ENCODE measurements at places on chromosomes 2 and 18. TPM values are rescaled to one million over a fixed set of nuclear protein-coding genes. Genes with fewer than 3 reads are reported as not detected.
A peak's percentile ranks its signal among the peaks of the same experiment; 100 is the strongest.

The CFC1 gene
- not detected for total RNA-seq

The VIL1 gene
- total RNA-seq: not detected

The HOXD13 gene
- total RNA-seq: not detected

The C2orf66 gene
- not detected for total RNA-seq

The DNER gene
- 1.1 TPM for total RNA-seq

The TANK gene
- total RNA-seq: 37.7 TPM

- DNase-seq: peak; percentile 80
These were observed 52.7 kb upstream of the MAPK4 start for GRCh38 chr18:50507120-50507590.

- no peak for DNase-seq
These were observed 56.9 kb downstream of the LPIN2 start for GRCh38 chr18:2956056-2956455.

GRCh38 chr2:128732976-128733431, 414.3 kb upstream of the HS6ST1 start:
- DNase-seq: no peak

DNA sequence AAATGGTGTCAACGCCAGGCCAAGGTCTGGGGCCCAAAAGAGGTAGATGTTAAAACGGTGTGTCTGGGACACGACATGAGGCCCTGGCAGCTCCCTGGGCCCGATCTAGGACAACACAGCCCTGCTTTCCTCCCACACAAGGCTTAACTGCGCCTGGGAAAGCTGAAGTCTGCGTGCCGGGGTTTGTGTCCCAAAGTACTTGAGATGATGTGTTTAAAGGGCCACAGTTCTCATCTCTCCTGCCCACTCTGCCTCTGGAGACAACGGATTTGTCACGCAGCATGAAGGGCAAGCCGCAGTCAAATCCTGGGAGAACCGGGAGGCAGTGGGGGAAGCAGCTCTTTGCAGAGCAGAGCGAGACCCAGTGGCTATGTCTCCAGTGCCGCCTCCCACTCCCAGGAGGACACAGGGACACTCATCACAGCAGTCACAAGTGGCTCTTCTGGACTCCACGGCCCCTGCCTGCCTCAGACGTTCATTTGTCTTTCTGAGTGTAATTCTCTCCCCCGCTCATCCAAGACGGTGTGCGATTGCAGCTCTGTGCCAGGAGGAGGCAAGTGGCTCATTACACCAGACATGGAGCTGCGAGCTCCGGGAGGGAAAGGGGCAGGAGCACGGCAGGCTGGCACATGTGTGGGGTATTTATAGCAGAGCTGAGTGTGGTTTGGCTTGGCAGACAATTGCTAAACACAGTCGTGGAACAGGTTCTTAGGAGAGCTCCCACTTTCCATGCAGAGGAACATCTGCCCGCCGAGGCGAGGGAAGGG, 57.7 kb upstream of the SEMA4C start:
- peak; percentile 76 for DNase-seq

GRCh38 chr2:119005051-119005450, 63.1 kb downstream of the MARCO start:
- DNase-seq: peak; percentile 67

DNA sequence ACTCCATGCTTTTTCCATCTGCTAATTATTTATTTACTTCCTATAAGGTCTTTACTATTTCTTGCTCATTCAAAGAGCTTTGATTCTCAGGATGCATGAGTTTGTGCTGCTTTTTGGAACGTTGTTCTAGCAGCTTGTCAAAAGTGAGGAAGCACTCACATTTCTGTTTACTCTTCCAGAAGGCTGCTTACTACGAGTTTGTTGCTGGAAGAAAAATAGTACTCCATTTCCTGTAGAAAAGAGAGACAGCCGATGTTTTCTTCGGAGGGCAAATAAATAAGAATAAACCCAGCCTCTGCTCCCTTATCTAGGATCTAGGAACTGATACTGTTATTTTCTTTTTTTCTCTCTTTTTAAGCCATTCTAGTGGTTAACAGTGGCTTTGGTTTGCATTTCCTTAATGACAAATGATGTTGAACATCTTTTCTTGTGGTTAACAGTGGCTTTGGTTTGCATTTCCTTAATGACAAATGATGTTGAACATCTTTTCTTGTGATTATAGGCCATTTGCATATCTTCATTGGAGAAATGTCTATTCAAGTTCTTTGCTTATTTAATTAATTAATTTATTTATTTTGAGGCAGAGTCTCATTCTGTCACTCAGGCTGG, 20.5 kb downstream of the CYP27A1 start:
- no peak for DNase-seq

DNA sequence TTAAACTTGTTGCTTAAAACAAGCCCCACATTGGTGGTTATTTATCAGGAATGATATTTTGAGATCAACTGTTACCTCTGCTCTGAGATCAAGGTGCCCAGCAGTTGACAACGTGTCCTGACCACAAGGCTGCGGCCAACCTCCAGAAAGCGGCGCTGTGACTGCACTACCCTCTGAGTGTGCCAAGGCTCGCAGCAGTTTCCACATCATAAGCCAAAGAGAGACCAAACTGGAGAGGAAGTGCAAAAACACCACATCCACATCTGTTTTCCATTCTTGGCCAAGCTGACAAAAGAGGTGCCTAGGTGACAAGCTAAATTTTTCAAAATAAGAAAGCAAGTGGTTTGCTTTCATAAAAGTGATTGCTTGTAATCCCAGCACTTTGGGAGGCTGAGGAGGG, 410.8 kb upstream of the POU3F3 start:
- DNase-seq: no peak

GRCh38 chr2:103986001-103986400, 867.9 kb upstream of the POU3F3 start:
- no peak for DNase-seq

DNA sequence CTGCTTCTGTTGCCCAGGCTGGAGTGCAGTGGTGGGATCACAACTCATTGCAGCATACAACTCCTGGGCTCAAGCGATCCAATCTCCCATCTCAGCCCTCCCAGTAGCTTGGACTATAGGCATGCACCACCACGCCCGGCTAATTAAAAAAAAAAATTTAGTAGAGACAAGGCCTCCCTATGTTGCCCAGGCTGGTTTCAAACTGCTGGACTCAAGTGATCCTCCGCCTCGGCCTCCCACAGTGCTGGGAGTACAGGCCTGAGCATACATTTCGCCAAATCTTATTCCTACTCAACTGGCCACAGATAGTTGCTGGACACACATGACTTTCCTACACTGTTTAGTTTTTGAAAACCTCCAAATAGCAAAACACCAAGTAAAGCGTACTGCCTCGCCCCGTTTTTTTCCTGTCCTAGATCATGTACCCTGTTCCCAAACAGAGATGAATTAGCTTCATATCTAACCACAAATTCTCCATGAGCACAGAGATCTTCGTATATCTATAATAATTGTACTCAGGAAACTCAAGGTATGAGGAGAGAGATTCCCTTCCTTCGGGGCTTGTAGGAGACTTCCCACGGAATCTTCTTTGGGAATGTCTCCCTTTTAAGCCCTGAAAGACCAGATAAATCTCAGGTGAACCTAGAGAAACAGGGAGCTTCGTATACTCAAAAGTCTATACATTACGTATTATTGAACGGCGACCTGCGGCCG, 598 bp upstream of the C2orf69 start:
- DNase-seq: no peak

GRCh38 chr2:23002234-23002633, 382.7 kb upstream of the KLHL29 start:
- DNase-seq: no peak

- no peak for DNase-seq
These were observed 72.3 kb downstream of the FMNL2 start for GRCh38 chr2:152407204-152407721.

DNA sequence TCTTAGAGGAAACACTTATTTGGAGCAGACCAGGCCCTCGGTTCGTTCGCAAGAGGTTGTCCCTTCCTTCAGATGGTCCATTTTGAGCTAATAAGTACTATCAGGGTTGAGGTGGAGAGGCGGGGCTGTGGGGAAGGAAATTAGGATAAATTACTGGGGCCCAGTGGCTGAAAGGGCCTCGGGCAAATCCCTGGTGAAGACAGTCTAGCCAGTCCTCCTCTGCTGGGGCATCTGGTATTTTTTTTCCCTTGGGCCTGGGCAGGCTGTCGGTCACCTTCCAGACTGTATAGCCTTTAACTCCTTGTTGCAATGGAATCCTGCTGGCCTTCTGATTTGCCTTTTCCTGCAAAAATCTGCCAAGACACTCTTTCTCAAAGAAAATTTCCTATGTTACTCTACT, 1.7 kb upstream of the MYO3B start:
- DNase-seq: no peak

DNA sequence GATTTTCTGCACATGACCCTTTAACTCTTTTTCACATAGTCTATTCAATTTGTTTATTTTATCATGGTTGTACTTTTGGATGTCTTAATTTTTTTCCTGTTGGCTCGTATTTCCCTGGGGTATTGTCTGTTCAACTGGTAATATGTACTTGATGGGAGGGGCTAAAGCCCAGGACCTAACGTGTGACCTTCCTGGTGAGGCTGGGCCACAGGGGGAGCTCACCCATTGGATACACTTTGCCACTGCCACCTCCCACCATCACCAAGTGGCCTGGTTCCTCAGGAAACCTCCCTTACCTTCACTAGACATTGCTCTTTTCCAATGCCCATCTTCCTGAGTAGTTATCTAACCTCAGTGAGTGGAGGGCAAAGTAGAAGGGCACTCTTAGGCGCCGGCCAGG, 143.9 kb upstream of the LTBP1 start:
- DNase-seq: no peak

DNA sequence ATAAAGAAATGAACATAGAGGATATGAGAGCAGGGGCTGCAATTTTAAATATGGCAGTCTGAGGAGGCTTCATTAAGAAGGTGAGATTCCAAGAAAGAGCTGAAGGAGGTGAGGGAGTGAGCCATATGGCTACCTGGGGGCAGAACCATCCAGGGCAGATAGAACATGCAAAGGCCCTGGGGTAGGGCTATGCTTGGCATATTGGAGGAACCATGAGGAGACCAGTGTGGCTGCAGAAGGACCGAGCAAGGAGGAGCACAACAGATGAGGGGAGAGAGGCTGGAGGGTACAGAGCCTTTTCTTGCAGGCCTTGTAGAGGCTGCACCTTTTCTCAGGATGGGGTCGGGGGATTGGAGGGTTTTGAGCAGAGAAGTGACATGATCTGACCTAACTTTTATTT, 69.5 kb upstream of the GATA6 start:
- DNase-seq: no peak

DNA sequence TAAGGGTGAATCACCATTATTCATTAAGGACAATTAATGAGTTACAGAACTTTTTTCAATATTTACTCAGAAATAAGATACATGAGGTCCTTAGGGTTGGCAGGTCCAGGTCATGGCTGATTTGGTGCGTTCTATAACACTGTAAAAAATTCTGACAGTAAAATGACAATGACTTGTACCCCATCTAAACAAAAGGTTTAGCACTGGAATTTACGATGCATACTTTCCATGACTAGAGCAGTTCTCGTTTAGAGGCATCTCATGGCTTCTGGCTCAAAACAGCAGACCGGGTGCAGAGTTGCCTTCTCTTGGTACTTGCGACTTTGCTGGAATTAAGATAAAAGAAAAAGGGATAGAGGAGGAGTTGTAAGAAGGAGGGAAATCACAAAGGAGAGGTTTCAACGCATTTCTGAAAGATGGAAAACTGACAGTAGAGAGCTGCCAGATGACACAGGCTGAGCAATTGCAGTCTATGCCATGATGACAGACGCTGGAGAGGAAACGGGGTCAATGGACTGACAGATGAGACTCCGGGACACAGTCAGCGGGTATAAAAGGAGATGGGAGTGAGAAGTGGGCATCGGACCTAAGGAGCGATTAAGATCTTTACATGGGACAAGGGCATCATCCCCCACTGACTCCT, 4.1 kb upstream of the CYS1 start:
- no peak for DNase-seq

DNA sequence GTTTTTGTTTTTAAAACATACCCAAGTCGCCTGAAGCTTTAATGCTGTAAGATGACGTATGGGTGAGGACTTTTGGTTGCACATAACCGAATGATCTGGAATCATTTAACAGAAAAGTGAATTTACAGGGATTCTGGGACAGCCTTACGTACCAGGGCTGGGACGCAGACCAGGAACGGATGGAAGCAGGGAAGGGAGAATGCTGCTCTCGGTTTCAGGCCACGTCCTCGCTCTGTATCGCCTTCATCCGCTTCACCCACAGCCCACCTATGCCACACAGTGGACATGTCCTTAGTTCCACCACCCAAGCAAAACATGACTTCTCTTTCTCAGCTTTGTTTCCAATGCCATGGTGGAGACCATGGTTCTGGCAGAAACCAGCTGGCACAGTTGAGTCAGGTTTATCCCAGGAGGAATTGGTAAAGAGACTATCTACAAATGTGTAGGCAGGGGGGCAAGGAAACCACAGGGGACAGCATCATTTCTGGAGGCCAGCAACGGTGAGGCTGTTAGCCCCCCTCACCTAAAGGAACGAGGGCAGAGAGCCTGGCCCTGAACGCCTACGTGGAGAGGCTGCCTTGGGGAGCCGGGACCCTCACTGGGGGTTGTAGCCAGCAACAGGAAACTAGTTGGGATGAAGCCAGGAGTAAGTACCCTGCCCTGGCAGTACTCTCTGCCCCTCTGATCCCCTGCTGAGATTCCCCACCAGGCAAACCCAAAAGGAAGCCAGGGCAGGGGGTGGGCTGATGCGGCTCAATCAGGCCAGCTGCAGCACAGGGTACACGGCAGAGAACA, 132.5 kb downstream of the NDUFA10 start:
- DNase-seq: peak; percentile 25

DNA sequence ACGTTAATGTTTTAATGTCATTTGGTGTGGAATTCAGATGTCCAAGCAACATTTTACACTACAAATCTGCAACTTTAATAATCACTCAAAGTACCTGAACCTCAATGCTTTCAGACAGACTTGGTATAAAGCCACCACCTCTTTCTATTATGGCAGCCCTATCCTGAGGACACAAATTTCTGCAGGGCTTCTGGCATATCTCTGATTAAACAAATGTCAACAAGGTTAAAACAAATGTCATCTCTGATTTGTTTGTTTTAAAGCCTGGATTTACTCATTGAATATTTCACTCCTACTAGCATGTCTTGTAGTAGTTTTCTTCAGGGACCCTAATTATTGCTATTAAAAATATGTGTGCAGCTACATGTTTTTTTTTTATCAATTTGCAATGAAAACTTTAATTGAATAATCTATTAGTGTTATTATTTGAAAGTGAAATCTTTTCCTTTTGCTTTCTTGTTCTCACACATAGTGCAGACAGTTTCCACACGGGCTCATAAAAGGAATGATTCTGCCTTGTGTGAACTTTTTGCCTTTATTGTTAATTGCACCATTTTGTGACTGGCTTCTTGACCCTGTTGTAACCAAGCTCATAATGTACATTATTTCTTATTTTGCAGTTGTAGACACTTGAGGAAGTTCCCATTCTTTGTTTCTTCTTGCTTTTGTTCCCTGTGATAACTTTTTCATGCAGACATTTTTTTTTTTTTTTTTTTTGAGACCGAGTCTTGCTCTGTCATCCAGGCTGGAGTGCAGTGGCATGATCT, 30.1 kb downstream of the IL37 start:
- no peak for DNase-seq

DNA sequence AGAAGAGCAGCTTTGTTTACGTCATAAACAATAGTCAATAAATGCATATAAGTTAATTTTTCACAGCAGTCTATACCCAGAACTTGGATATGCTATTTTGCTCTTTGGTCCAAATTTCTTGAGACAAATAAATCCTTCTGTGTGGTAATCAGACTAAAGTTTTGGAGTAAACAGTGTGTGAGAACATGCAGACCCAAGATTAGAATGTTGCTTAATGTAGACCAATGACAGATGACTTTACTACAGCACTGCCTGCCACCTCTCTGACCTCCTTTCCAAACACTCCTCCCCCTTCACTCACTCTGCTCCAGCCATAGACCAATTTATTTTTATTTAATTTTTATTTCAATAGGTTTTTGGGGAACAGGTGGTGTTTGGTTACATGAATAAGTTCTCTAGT, 115.3 kb upstream of the TANK start:
- DNase-seq: no peak
